Caudate nucleus (tissue), 63 donors: ENCODE measurements at places on chromosomes 3 and 15.

DNA sequence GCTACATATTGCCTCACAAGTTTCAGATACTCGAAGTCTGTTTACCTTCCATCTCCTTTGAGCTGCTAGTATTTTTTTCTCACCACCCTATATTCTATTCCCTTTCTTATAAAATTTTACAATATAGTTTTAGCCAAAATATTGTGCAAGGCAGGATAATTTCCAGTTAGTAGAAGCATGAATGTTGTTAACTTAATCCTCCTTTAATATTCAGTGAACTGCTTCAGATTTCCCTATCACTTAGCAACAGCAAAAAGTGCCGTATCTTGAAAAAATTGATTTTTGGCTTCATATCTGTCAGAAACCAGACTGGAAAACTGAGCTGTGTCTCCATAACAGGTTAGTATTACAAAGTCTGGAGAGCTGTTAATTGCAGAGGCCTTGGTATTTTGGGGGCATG lies 24.0 kb downstream of the PLSCR4 start:
- no peak for DNase-seq

DNA sequence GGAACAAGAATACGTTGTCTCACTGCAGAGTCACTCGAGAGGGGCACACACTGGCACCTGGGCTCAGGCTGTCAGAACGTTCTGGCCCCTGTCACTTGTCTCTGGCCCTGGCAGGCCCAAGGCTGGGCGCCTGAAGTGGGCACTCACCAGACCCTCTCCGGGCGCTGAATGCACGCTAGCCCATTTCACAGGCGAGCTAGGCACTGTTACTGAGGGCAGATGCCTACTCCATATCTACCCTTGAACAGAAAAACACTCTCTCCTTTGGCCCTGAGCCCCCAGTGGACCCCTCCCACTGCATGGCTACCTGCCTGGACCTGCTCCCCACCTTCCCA lies 42.3 kb upstream of the IQSEC1 start:
- DNase-seq = no peak

DNA sequence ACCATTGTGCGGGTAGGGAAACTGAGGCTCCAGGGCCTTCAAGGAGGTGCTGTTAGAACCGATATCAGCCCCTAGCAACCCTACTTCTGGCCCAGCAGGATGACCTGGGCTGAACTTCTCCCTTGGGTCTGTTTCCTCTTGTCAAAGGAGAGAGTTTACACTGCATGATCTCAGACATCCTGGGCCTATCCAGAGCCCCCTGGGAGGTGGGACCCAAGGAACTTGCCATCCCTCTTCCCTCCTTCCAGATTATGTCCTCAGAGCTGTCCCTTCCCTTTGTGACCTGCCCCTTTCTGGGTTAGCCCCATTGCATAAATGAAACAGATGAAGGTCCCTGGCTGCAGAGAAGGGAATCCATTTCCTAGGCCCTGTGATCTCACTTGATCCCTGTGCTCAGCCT lies 12.3 kb upstream of the DNAH1 start:
- no peak for DNase-seq

- no peak for DNase-seq
These were observed 15.4 kb downstream of the CHRD start for GRCh38 chr3:184395320-184395660.

DNA sequence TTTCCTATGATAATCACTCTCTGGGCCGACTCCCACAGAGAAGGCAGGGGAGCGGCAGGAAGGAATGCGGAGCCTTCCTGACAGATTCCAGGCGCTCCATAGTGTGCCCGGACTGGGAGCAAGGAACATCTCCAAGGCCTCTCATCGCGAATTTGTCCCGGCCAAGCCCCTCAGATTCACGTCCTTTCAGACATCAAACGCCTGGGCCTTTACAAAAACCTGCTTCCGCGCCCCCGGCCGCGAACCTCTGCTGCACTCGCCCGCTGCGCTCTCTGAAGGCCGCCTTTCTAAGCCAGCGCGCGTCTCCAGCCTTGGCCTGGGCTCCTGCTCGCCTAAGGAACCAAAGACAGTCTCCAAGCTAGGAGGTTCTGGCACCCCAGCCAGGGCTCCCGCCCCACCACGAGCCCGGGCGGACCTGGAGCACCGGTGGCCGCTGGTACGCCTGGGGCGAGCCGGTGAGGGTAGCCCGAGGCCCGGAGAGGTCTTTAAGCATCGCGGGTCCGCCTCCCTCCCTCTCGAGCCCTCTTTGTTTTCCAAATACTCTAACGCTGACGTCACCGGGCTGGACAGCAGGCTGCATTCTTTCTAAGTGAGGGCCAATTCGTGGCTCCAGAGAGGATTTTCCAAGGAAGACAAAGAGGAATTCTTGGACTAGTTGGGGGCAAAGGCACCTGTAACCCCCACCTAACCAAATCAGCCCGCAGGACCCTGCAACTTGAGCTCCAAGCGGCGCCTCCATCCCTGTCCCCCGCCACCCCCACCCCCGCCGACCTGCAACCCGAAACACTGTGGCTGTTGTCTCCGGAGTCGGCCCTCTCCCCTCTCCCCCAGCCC lies 759 bp downstream of the AMOTL2 start:
- DNase-seq = peak; percentile 74

DNA sequence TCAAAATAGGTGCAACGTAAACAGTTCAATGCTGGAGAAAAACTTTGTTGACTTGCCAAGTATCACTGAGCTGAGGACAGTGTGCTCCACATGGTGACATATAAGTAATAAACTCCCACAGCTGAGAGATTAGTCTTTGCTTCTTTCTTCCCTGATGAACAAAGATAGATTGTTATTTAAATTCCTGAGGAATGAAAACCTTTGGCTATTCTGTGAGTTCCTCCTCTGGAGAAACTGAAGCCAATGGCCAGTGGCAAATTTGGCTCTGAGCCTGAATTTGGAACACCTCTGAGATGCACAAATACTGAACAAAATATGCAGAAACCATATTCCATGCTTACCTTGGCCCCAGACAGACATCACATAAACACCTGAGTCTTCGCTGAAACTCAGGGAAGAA lies 63.3 kb downstream of the RPL22L1 start:
- no peak for DNase-seq

DNA sequence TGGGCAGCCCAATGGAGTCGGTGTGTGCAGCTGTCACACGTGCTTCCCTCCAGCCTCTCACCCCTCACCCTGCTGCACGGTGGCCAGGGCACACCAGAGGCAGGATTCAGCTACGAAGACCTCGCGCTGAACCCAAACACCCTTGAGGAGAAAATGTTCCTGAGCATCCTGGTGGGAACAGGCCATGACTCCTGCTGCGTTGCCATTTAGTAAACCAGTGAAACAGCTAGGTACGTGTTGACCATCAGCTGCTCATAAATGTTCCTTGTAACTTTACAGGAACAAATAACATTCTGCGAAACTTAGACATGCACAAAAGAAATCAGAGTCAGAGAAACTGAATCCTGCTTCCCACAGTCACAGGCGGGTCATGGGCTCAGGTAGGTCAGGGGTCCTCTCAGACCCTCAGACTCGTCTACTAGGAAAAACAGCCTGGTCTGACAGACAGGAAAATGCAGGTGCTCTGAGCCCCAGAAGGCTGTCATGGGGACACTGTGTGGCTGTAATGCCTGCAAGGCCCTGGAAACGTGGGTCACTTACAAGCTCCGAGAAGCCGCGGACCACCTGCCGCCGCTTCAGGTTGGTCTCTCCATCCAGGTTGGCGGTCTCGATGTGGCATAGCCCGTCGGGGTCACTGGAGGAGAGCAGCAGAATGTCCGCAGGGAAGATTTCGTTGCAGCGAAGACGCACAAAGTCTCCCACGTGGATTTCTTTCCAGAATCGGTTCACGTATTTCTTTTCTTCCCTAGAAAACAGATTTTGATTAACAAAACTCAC lies 82.5 kb downstream of the ATP10A start:
- no peak for DNase-seq
